ENCODE measurements at places on chromosomes 2 and 18. TPM values are rescaled to one million over a fixed set of nuclear protein-coding genes. Genes with fewer than 3 reads are reported as not detected.

MORN2 gene
- 21.4 TPM for total RNA-seq

CHRND gene
- not detected for total RNA-seq

TNFAIP6 gene
- total RNA-seq: 2.9 TPM

MC4R gene
- not detected for total RNA-seq

POLR1A gene
- total RNA-seq: 12.8 TPM

TTN gene
- 3,032 TPM for total RNA-seq

TMEM178A gene
- total RNA-seq: 3.0 TPM

C2orf78 gene
- total RNA-seq: not detected

ABCG8 gene
- total RNA-seq: 0.32 TPM

SP110 gene
- total RNA-seq: 9.8 TPM

DNA sequence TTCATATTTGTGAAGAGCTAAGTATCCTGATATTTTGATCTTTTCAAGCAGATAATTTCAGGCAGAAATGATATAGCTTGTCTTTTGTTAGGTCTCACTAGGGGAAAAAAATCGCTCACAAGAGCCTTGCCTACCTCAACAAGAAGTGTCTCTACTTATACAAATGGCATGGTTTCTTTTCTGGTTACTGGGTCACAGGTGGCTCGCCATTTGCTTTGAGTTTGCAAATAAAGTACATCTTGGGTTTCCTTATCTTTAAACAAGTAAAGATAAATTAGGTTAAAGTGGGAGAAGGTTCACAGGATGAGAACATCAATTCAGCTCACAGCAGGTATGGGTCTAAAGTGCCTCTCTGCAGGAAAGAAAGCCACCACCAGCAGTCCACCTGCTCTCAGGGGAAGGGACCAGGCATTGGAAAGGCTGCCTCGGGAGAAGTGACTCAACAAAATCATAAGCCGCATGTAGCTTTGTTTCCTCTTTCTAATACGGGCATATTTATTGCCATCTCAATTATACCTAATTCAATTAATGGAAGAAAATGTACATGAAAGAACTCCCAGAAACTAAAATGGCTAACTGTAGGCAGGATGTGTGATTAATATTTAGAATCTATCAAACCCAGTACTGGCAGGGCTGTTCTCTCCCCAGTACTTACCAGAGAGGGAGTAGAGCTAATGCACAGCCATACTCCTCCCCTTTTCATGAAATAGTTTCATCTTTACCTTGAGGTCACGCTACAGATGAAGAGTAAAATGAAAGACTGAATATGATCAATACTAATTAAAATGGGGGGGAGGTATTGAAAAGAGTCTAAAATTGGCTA, 28.3 kb downstream of the CDC42EP3 start:
- DNase-seq: no peak

DNA sequence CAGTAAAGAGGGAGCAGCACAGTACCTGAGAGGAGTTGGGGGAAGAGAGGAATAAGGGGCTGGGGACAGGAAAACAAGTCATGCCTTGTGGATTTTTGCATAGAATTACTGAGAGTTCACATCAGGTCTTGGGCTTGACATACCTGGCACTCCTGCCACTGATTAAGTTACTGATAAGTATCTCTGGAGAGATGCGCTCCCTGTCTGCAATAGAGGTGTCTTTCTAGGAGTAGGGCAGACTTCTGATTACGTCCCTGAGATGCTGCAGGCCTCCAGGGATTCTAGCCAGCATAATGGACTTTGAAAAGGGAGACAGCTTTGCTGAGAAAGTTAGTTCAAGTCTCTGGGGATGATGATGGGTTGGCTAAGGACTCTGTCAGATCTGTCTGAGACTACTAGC, 69.4 kb downstream of the CHRNA1 start:
- no peak for DNase-seq

- no peak for DNase-seq
Observed at GRCh38 chr2:55843096-55843993, 80.2 kb downstream of the EFEMP1 start.

DNA sequence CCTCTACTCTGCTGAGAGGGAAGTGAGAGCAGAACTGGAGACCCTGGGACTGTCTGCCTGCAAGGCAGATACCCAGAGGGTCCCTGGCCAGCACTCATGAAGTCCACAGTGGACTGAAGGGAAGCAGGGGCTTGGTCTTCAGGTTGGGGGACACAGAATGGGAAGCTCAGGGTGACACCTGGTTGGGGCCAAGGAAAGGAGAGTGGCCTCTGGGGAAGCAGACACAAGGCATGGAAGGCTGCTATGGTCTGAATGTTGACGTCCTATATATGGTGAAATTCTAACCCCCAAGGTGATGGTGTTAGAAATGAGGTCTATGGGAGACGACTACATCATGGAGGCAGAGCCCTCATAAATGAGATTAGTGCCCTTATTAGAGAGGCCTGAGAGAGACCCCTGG, 69.3 kb downstream of the MRO start:
- DNase-seq: no peak

DNA sequence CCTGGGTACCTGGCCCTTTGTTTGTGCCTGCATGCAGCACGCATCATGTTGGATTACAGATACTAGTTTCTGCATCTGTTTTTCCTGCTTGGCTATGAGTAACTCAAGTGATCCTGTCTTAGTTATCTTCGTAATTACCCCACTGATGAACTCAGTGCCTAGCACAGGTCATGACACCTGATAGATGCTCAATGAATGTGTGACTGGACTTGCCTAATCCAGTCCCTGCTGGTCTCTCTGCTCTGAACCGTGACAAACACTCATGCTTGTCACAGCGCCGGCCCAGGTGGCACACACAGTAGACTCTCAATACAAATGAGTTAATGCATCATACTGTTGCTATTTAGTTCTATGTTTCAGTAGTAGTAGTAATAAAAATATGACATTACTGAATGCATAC, 31.2 kb upstream of the NTSR2 start:
- DNase-seq: no peak

GRCh38 chr2:155810411-155810810, 522.1 kb downstream of the NR4A2 start:
- DNase-seq: no peak

DNA sequence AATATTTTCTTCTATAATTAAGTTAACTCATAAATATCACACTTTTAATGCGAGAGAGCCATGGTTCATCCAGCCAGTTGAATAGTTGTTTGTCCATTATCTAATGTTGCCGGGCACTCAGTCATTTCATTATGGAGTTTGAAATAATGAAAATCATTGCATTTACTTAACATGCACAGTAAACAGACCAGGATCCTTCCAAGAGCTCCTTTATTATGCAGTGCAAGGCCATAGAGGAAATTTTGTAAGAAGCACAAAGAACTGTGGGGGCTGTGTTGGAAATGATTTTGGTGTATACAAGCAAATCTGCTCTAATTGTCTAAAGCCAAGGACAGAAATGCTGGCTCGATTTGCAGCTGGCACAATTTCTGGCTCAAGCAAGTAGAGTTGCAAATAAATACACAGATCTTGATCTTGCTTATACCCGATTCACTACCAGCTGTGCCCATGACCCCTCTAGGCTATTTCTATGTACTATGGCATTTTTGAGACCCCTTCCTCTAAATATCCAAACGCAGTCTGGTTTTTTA, 400.3 kb upstream of the HNRNPA3 start:
- DNase-seq: no peak

- no peak for DNase-seq
Observed at GRCh38 chr18:75130591-75131328, 78.2 kb downstream of the PTGR3 start.

GRCh38 chr2:172219201-172219600, 116.5 kb upstream of the DLX2 start:
- DNase-seq: no peak

- DNase-seq: no peak
Observed at GRCh38 chr2:197713271-197713670, 8.1 kb downstream of the MARS2 start.

DNA sequence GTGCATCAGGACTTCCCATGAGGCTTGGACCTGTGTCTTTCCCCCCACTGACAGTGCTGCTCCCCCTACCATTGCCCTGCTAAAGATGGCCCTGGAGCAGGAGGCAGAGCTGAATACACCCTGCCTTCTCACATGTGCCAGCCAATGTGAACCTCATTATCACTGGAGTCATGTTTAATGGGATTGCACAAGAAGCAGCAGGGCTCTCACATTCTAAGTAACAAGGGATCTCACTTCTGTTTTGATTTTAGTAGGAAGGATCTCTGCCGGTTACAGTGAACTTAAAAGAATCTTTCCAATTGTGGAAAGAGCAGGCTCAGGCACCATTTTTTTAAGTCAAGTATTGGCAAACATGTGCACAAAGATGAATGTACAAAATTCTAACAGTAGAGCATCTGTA, 322.1 kb upstream of the MEX3C start:
- DNase-seq: no peak

DNA sequence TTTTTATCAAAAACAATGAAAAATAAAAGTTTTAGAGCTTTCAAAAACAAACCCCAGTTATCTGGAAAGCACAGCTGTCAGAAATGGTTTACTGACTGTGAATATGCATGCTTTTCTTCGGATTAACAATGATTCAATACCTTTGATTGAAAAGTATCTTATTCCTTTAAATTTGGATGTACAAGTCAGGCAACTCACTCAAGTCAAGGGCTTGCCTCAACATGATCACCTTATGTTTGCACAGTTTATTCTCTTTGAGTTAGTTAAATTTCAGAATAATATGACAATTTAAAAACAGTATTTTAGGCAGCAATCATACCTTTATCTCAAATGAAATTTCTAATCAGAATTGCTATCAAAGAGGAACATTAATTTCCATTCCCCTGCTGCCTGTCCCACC, 108.8 kb upstream of the FOSL2 start:
- DNase-seq: no peak

DNA sequence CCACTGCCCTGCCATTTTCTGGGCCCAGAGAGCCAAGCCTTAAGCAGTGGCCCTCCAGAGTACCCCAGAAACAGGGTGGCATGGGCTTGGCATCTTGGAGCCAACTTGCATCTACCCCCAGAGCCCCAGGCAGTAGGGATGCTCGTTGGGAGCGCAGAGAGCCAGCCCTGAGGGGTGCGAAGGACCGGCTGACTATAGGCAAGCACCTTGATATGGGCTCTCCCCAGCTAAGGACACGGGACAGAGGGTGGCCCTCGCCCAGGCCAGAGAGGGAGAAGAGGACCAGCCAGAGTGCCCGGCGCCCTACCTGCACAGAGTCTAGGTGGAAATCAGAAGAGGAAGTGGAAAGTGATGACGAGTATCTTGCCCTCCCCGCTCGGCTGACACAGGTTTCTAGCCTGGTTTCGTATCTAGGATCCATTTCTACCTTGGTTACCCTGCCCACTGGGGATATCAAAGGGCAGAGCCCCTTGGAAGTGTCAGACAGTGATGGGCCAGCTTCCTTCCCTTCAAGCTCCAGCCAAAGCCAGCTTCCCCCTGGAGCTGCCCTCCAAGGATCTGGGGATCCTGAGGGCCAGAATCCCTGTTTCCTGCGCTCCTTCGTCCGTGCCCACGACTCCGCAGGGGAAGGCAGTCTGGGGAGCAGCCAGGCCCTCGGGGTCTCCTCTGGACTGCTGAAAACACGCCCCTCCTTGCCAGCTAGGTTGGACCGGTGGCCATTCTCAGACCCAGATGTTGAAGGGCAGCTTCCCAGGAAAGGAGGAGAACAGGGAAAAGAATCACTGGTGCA, 16.2 kb downstream of the CEP68 start:
- no peak for DNase-seq

DNA sequence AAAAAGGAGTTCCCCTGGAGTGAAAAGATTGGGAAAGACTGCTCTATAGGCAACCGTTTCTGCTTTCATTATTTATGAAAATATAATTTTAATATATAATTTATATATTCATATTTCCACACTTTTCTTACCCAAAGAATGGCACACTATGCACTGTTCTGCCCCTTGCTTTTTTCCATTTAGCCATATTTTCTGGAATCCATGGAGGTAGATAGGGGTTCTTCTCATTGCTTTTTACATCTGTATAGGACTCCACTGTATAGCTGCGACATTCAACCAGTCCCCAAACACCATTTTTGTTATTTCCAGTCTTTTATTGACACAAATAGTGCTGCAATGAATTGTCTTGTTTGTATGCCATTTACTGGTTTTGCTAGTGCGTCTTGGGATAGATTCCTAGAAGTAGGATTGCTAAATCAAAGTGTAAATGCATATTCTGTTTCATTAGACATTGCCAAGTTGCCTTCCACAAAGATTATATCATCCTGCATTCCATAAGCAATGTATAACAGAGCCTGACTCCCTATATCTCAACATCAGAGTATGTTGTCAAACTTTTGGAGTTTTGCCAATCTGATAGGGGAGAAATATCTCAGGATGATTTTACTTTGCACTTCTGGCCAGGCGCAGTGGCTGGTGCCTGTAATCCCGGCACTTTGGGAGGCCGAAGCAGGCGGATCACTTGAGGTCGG, 26.6 kb upstream of the TCF7L1 start:
- DNase-seq: no peak

Measured in Right ventricle myocardium inferior (tissue), 1 donor.